ENCODE measurements at places on chromosomes 3 and 15.

- DNase-seq: no peak
These were observed 51.8 kb downstream of the RFTN1 start for GRCh38 chr3:16461463-16462245.

DNA sequence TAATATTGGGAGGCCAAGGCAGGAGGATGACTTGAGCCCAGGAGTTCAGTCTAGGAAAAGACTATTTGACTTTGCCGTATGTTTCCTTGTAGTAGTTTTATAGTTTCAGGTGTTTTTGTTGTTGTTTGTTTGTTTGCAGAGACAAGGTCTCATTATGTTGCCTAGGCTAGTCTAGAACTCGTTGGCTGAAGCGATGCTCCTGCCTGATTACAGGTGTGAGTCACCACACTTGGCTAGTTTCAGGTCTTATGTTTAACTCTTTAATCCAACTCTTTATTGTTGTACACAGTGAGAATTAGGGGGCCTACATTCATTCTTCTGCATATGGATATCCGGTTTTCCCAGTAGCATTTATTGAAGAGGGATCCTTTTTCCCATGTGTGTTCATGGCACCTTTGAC is 32.0 kb downstream of the FAIM start:
- DNase-seq: no peak

DNA sequence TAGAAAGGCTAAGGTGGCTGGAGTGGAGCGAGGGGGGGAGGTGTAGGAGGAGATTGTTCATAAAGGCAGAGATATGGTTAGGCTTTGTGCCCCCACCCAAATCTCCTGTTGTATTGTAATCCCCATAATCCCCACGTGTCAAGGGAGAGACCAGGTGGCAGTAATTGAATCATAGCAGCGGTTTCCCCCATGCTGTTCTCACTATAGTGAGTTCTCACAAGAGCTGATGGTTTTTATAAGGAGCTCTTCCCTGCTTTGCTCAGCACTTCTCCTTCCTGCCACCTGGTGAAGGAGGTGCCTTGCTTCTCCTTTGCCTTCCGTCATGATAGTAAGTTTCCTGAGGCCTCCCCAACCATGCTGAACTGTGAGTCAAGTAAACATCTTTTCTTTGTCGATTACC is 64.7 kb upstream of the CFAP161 start:
- no peak for DNase-seq

- no peak for DNase-seq
These were observed 15.8 kb downstream of the SOX2 start for GRCh38 chr3:181727341-181728032.

DNA sequence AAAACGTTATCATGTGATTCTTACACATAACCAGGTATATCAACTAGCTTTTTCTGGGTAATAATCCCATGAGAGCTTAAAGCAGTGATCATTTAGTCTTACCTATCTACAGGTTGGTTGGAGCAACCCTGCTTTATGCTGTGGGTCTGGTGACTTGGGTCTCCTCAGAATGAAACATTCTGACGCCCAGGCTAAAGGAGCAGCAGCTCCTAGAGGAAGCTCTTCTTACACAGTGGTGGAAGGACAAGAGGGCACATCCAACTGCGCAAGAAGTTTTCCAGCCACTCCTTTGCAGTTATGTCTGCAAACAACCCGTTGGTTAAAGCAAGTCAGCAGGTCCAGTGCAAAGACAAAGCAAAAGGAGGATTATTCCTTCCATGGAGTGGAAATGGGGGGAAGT is 377.5 kb downstream of the EDEM1 start:
- DNase-seq: no peak

- no peak for DNase-seq
These were observed 231.6 kb downstream of the TJP1 start for GRCh38 chr15:29590701-29591100.

DNA sequence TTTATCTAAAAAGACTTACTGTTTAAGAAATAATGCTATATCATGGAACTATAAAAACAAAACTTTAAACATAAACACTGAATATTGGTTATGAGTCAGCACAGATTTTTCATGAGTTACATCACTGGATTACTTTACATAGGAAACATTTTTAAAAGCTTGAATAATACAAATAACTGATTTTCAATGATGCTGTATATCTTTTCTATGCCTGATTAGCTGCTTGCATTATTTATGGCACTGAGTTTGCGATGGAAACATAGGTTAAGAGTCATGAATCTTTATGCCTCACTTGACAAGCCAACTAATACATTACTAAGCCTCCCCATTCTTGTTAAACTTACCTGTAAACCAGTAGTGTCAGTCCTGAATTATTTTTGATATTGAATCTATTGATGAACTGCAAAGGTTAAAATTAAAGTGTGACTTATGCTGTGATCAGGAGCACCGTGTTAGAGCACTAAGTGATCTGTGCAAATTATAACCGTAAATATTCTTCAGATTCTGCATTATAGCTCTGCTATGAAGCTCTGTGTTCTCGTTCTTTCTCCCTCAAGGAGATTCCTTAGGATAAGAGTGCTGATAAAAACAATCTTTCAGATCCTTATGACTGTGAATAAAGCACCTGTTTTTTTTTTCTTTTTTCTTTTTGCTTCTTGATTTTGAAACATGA is 437.3 kb upstream of the BCHE start:
- DNase-seq: no peak

- DNase-seq: no peak
These were observed 62.1 kb upstream of the NR2C2 start for GRCh38 chr3:14885307-14885706.

GRCh38 chr15:33553157-33553556 is 242.4 kb downstream of the RYR3 start:
- no peak for DNase-seq

DNA sequence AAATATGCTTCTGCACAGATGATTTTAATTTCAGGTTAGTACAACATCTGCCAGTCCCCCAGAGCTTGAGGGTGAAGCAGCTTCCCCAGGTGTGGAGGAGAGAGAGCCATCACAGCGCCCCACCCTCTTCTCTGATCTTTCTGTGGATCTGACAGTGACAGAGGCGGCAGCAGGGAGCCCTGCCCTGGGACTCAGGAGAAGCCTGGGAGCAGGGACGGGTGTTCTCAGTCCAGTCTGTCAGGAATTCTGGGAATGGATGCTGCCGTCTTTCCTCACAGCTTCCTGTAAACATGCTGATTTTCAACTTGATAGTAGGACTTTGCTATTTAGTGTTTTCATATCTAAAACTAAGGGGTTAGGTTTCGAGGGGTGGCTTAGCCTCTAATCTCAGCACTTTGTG is 11.4 kb upstream of the RAB8B start:
- DNase-seq: no peak

DNA sequence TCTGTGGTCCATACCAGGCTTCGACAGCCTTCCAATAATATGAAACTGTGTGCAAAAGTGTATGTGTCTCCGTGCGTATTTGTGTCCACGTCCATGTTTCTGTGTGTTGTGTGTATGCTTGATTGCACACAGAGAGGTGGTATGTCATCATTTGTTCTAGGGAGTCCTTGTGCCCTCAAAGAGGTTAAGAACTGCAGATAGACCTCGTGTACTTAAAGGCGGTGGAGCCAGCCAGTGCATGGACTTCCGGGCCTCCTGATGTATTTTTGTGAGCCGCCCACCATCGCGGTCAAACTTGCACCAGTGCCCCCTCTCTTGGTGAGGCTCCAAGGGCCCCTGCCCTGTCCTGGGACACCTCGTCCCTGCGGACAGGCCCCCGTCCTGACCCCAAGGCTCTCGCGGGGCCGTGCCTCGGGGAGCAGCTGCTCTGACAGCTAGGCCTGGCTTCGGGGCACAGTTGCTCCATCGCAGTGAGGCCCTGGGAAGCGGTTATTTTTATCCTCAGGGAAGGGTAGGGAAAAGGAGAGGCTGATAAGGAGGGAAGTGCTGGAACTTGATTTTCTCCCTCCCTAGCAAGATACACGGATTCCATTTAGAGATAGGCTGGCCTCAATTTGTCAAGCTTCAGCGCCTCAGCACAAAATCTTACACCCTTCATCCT is 1.2 kb upstream of the RYK start:
- DNase-seq: no peak

DNA sequence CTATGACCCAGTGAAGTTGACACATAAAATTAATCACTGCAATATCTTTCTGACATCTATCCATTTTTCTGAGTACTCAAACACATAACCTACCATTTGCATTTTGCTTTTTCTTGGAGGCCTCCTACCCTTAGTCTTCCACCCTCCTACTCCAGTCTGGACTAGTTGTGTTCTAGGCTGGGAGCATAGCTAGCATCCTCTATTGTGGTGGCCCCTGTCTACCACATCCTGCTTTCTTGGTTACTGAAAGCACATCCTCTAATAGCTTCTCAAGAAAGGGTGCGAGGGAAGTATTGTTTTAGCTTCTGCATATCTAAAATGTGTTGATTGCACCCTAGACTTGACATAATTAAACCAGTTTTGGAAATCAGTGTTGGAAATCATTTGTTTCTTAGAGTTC is 176.5 kb downstream of the THSD4 start:
- DNase-seq: no peak

All from stimulated activated CD8-positive, alpha-beta memory T cell treated with anti-CD3 and anti-CD28 coated beads, Interleukin-7, amount 100 ng/mL, for 1 hour (primary cell).